GM12892 (cell line): ENCODE measurements at places on chromosomes 11 and 22.

- no peak for DNase-seq
Observed at GRCh38 chr11:71459767-71460320, 6.8 kb downstream of the NADSYN1 start.

DNA sequence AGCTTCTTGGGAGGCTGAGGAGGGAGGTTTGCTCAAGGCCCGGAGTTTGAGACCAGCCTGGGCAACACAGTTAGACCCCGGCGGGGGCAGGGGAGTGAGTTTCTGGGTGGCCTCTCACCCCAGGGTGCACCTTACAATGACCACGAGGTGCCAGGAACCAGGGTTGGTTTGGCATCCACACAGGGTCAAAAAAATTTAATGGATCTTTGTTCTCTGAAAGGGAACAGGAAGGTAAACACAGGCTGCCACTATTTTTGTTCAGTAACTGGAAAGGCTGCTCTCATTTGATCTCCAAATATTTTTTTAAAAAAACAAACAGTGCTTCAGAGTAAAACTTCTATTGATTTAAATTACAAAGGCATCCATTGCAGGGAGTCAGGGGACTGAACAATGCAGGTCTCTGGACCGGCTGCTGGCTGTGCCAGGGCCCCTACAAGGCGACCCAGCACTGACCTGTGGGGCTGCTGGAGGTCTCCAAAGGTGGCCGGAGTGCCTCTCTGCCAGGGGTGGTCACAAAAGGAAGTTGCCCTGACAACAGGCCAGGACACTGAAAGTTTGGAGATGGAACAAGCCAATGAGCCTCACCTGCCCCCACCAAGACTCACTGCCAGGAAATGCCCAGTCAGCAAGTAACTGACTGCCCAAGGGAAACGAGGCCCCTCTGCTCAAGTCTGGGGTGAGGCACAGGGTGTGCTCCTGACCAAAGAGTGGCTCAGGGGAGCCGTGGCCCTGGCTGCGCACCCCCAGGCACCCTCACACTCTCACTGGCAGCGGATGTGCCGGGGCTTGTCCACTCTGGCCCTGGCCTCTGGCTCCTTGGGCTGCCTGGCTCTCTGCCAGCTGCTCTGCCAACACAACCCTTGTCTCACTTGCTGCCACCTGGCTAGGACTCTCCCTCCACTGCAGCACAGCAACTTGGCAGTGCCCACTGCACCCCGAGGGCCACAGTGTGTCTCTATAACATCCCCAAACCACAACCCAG lies 51.8 kb downstream of the ARFGAP3 start:
- DNase-seq, result no peak

DNA sequence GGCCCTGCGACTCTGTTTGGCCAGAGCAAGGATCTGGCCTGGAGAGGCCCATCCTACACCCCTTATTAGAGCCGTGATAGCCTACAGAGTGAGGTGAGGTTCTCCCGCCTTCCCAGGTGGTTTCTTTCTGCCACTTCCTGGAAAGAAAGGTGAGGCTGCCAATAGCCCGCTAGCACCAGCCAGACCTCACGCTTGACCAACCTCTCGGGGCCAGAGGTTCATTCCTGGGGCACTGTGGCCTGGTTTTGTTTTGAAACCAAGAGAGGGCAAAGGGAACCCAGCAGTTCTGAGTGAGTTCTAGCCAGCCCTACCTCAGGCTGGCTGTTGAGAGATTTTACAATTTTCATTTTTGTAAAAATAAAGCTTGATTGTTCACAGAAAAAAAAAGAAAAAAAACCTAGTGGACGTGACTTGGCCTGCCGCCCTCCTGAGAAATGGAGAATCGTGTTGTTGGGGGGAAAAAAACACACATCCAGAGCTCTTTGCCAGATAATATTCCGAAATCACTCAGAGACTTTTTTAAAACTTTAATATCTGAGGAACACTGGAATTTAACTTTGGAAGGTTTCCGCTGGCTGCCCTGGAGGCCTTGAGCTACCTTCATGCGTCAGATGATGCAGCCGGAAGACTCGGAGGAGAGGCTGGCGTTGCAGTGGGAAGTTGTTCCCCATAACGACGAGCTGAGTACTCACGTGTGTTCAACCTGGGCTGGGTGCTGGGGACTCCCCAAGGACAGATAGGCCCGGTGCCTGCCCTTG lies 84.5 kb downstream of the BCR start:
- no peak for DNase-seq

GRCh38 chr22:36569999-36570398 lies 41.0 kb upstream of the EIF3D start:
- DNase-seq, result no peak

- no peak for DNase-seq
Observed at GRCh38 chr11:121636081-121636799, 183.5 kb upstream of the SORL1-AS1 start.

GRCh38 chr11:121555121-121555520 lies 102.4 kb upstream of the SORL1-AS1 start:
- no peak for DNase-seq

GRCh38 chr11:79050786-79051185 lies 390.0 kb downstream of the TENM4 start:
- DNase-seq, result no peak

DNA sequence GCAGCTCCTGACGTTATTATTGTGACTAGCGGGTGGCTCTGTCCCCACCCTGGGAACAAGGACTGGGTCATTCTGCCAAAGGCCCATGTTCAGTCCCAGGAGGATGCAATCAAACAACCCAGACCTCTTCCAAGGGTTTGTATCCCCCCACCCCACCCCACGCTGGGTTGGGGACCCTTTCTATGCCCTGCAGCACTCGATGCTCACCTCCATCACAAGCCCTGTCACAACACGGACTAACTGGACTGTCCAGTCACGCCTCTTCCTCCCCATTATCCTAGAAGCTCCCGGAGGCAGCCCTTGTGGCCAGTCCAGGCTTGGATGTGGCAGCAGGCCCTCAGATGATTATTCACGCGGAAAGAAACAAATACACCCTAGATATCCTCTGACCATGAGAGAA lies 3.7 kb downstream of the SHANK2 start:
- no peak for DNase-seq
